NCI-H2029 treated with DMSO at 0.1 percent for 48 hours (cell line): ENCODE measurements at places on chromosomes 12 and 14.

- no peak for DNase-seq
These were observed 21.1 kb upstream of the ATF1 start for GRCh38 chr12:50742776-50743175.

- DNase-seq, result no peak
These were observed 671.8 kb downstream of the RPS29 start for GRCh38 chr14:48914382-48914781.

DNA sequence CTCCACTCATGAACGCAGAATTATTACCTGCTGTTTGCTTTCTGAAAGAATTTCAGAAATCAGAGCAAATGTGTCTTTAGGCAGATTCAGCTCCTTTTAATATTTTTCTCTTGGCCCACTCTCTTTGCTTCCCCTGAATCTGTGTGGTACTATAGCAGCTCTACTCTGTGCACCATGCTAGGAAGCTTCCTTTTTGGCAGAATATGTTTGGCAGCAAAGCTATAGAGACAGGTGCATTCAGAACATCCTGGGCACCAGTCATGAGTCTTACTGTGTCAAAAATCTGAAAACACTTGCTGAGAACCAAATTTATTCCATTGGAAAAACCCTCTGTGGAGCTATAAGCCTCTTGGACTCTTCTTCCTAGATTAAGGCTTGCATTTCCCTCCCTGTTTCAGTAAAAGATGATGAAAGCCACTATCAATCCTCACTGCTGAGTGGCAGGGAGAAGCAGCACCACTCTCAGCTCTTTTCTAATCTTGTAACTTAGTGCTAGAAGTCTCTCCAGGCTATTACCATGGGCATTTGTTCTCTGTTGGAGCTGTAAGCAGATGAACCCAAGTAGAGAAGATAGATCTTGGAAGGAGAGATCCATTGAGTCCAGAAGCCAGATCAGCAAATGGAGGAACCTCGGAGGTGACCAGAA, 18.2 kb downstream of the CIPC start:
- no peak for DNase-seq

- no peak for DNase-seq
These were observed 3.4 kb upstream of the IRF2BPL start for GRCh38 chr14:77031759-77032490.

GRCh38 chr12:54479421-54479820, 6.0 kb upstream of the GTSF1 start:
- no peak for DNase-seq

- peak; percentile 69 for DNase-seq
These were observed 41.0 kb downstream of the GPHB5 start for GRCh38 chr14:63277591-63278183.

DNA sequence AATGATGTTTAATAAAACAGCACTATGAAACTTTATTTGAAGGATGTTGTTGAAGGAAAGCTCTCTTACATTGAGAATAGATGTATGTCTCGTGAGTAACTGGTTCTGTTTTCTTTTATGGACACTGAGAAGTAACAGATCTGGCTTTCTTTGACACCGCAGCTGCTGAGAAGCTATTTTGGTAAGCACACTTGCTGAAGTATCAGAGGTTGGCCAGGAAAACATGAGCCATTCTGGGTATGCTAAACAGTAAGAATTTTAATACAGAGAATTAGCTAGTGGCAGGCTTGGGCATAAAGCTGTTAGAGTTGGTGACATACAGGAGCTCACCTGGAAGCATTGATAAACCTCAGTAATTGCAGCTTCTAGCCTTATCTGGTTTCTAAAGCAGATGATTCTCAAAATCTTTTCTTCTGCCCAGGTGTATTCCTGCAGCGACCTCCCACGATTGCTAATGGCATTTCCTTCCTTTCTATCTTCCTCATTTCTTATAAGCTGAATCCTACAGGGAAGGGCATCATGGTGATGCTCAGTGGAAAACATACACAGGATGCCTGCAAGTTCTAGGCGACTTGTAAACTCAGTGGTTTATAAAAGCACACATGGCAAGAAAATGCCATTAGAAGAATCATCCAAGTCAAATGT, 291.6 kb upstream of the SLC16A7 start:
- no peak for DNase-seq

DNA sequence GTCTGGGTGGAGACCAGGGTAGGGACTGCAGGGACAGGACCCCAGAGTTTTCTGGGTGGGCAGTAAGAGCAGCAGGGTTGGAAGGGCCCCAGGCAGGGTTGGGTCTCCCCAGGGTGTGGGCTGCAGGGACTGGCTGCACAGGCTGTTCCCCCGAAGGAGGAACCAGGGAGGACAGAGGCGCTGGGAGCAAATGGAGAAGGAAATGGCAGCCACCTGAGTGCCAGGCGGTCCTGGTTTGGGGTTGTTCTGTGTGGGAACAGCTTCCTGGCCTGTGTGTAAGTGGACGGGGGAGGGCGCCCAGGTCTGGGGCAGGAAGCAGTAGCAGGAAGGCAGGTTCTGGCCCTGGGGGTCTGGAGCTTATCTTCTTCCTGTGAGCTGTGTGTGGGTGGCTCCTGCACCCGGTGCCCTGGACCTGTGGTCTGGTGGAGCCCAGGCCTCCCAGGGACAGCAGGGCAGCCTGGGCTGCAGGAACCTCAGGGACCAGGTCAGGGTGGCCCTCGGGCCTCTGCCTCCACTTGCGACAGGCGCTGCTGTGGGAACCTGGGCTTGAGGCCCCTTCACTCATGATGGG, 372.8 kb downstream of the TMEM121 start:
- no peak for DNase-seq

GRCh38 chr12:25017336-25017735, 68.4 kb upstream of the BCAT1 start:
- no peak for DNase-seq

GRCh38 chr12:131063960-131064359, 110.3 kb downstream of the ADGRD1 start:
- no peak for DNase-seq

DNA sequence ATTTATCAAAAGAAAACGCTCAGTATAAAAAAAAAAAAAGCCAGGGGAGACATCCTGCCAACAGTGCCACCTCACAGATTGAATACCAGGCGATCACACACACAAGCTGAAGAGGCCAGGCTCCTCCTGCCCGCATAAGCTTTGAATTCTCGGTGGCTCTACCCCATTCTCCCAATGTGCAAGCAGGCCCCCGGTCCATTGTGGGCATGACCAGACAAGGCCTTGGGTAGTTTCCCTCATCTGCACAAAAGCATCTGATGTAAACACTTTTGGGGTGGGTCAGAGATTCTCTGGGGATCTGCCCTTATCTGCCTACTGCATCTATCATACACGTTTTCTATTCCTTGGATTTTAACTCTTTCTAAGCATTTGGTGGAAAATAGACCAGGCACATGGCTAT, 16.2 kb downstream of the KLRF2 start:
- no peak for DNase-seq

DNA sequence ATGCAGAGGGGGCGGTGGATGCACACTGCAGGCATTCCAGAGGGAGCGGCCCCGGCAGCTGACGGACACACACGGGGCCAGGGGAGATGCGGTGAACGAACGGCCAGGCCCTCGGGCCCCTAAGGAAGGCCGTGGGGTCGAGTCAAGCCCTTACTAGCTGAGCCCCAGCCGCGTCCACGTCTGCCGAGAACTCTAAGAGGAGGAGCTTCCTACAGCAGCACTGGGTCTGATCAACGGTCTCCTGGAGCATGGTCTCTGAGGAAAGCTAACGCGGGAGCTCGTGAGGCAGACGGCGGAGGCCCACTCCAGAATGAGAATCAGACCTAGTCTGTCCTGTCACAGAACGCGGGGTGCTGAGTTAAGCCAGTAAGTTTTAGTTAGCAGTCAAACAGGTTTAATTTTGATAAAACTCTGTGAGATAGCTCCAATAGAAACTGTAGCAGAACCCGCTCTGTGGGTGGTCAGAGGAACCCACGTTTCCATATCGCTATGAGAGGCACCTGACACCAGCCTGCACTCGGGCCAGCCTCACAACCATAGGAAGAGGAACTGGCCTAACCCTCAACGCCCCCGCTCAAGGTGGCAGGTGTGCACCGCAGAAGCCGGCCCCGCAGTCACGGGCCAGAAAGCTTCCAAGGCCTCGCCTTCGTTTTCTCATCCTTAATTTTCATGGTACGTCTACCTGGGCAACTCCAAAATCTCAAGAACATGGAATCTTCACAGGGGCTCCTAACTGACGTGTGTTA, 55.5 kb downstream of the CDC42BPB start:
- no peak for DNase-seq

- peak; percentile 45 for DNase-seq
These were observed 5.6 kb downstream of the FBXO33 start for GRCh38 chr14:39426605-39427004.

GRCh38 chr14:56176530-56176929, 58.3 kb downstream of the PELI2 start:
- DNase-seq, result peak; percentile 93

DNA sequence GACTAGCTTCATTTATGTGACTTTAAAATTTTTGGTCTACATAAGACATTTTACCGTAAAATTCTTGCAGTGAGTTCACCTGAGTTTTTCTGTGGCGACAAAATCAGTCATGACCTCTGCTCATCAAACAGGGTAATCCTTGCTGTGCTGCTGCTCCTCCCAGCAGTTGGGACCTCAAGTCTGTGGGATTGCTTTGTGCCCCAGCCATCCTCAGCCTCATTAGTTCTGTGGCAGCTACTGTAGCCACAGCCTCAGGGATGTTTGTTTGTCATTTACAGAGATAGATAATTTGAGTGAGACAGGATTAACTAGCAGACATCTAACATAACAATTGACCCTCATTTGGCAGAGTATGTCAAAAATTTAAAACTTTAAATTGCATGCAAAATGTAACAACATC, 357.0 kb downstream of the PCNX1 start:
- no peak for DNase-seq

DNA sequence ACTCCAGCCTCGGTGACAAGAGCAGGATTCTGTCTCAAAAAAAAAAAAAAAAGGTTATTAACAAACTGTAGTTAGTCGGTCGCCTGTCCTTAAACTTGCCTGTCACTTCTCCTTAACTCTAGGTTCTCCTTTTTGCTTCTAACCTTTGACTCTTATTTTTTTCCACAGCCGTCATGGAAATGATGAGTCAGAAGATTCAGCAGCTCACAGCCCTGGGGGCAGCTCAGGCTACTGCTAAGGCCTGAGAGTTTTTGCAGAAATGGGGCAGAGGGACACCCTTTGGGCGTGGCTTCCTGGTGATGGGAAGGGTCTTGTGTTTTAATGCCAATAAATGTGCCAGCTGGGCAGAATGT, 418 bp upstream of the MYG1 start:
- no peak for DNase-seq

DNA sequence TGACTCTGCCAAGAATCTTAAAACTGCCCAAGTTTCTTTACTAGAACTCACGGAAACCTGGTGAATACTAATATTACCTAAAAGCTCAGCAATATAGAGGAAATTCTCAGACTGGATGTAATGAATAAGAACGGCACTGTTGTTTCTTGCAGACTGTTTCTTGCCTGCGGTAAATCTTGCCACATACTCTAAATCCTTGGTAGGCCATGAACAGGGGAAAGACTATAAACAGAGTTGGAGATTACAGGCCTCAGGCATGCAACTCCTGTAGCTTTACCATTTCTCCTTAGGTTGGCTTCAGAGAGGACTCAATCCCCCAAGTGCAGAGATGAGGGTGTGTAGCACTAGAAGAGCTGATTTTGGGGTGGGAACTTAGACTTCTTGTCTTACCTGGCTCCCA, 1.1 kb downstream of the ALDH6A1 start:
- DNase-seq, result no peak

DNA sequence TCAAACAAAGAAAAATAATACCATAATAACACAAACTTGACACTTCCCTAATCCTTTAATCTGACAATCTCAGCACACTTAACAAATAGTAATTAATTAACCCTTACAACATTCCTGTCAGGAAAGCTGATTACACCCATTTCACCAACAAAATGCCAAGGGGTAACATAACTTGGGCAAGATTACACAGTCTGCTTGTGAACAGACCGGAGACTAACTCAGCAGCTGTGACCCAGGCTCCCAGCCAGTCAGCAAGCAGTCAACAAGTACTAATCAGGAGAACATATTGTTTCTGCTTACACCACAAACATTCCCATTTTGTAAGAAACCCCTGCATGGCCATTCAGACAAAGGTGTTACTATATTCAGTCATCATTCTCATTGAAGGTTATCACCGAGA, 592.5 kb upstream of the FLRT2 start:
- DNase-seq, result no peak

GRCh38 chr14:54251356-54251755, 145.5 kb upstream of the CDKN3 start:
- no peak for DNase-seq

DNA sequence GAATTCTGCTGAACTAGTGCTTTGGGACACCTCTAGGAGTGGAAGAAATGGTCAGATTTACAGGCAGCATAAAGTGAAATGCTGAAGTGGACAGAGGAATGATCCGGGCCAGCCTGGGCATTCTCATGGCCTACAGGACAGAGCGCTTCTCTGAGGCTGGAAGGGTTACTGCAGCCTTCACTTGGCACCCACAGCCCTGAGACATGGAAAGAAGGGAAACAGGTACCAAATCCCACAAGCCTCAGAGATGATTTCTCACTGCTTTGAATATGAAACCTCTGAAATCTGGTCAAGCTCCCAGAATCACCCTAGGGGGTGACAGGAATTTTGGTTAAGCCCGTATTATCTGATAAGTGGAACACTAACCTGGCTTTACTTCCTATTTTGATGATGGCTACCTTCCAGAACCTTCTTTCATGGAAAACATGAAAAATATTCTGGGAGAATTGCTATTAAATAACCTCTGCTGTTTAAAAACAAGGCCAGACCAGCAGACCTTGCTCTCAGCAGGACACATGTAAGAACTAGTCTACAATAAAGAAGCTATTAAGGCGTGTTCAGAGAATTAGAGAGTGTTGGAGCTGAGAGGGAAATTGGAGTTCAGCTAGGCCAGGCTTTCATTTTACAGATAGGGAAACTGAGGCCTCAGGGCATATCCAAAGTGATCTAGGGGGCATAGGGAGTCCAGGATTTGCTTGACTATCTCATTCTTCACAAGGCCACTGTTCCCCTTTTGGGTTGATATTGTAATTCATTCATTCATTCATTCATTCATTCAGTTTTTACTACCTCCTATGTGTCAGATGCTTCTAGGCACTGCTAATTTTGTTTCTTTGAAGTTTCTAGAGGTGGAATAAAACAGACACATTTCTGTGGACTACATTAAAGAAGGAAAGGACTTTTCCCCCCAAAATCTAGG, 281.5 kb downstream of the ZFP36L1 start:
- no peak for DNase-seq

DNA sequence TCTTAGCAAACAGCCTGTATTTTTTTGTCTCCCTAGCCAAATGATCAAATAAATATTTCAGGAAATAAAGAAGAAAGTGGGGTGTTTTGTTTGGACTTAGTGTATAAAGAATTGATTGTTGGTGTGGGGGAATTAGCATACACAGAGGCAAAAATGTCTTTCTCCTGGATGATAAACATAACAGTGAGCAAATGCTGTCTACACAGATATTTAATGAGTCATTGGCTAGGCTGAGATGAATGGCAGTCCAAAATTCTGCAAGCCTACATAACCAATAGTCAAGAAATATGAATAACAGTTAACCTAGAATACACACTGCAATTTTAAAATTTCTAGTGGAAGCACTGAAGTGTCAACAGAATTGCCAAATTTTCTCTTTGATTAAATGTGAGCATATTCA, 35.8 kb downstream of the MYF5 start:
- no peak for DNase-seq
